ENCODE measurements at places on chromosomes 5 and 9.

- no peak for DNase-seq
These were observed 125.8 kb downstream of the DTWD2 start for GRCh38 chr5:118862596-118862995.

- no peak for DNase-seq
These were observed 209.4 kb downstream of the DTWD2 start for GRCh38 chr5:118778941-118779340.

- DNase-seq, result no peak
These were observed 88.6 kb downstream of the LMX1B start for GRCh38 chr9:126702151-126703001.

GRCh38 chr5:150642567-150642927 lies 2.1 kb downstream of the SYNPO start:
- no peak for DNase-seq

DNA sequence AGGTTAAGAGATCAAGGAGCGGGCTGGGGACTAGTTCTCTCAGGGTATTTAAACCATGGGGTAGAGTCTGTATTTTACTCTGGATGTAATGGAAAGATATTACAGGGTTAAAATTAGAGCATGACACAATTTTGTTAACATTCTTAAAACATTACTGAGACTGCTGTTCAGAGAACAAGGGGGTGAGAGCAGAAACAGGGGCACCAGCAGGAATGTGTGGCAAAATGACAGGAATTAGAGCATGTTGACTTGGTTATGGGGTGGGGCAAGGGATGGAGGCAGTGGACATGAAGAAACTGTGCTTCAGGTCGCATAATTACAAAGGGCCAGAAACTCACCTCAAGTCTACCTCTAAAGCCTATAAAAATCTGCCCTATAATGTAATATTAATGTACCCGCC lies 75.0 kb downstream of the TMEM232 start:
- DNase-seq, result no peak

GRCh38 chr5:5591567-5591966 lies 169.1 kb downstream of the ICE1 start:
- DNase-seq, result no peak

- no peak for DNase-seq
These were observed 2.5 kb downstream of the KIAA1958 start for GRCh38 chr9:112489039-112489546.

- no peak for DNase-seq
These were observed 75.4 kb upstream of the LPAR1 start for GRCh38 chr9:111113712-111114111.

DNA sequence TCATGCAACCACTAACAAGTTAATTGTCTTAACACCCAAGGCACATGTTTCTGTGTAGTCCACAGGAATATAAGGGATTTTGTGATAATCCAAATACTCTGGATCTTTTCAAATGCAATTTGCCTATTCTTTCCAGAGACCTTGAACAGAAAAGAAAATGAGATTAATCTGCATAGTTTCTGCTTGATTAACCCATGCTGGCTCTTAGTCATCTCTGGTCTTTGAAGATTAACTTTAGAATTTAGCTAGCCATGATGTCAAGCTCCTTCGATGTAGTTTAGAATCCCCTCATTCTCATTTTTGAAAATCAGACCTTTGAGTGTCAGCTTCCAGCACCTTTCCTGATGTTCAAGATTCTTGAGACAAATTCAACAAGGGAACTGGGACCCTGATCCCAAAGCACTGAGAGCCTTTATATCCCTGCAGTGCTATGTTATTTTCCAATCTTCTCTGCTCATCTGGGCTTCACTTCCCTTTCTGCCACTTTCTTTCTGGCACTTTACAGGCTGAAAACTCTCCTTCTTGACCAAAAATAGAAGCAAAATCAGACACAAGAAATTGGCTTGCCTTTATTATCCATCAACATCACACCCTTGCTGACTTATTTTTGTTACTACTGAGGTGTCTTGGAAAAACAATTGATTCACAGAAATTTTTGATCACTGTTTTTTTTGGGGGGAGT lies 155.5 kb downstream of the PALM2AKAP2 start:
- DNase-seq, result no peak

All from CD4-positive, alpha-beta T cell treated with Interleukin-4 for 4 hours (primary cell).